ENCODE measurements at places on chromosomes 3 and 15.
A peak's percentile ranks its signal among the peaks of the same experiment; 100 is the strongest.

GRCh38 chr3:137020315-137020714, 62.5 kb downstream of the IL20RB start:
- DNase-seq: no peak

DNA sequence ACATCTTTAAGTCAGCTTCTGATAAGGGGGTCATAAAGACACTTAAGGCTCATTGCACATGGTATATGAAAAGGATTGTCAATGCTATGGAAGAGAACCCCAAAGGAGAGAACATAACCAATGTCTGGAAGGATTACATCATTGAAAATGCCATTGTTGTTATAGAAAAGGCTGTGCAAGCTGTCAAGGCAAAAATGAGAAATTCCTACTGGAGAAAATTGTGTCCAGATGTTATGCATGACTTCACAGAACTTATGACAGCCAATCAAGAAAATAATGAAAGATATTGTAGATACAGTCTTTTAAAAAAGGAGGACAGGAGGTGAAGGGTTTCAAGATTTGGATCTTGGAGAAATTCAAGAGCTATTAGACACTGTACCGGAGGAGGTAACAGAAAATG, 96.3 kb upstream of the MBNL1 start:
- DNase-seq: no peak

DNA sequence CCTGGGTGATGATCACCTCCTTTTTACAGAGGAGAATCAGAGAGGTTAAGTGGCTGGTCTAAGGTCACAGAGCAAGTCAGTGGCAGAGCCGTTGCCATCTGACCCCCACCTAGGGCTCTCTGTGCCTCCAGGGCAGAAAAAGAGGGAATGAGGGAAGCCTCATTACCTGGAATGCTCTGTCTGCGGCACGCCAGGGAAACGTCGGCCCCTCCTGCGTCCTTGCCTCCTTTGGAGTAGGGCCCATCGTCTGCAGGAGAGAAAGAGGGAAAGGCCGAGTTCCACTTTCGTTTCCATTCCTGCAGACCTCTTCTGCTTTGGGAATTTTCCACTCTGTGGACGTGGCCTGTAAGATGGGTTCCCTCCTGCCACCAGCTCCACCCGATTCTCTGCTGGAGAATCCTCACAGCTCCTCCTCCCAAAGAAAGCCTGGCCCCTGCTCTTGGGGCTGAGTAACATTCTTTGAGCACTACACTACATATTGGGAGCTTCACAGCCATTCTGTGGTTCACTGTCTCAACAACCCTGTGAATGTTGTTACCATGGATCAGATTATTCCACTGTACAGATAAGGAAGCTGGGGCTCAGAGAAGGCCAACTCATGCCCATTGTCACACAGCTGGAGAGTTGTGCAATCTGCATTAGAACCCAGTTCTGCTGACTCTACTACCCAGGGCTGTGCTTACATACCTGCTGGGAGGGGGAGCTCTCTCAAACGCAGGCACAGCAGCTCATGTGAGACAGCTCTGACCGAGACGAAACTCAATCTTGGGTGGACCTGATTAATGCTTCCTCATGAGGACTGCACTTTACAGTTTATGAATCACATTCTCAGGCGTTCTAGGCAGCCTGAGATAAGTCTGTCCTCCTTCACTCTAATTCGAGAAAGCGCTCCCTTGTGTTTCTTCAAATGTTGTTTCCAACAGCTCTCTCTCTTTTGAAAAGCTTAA, 14.2 kb downstream of the GRIP2 start:
- DNase-seq: no peak

DNA sequence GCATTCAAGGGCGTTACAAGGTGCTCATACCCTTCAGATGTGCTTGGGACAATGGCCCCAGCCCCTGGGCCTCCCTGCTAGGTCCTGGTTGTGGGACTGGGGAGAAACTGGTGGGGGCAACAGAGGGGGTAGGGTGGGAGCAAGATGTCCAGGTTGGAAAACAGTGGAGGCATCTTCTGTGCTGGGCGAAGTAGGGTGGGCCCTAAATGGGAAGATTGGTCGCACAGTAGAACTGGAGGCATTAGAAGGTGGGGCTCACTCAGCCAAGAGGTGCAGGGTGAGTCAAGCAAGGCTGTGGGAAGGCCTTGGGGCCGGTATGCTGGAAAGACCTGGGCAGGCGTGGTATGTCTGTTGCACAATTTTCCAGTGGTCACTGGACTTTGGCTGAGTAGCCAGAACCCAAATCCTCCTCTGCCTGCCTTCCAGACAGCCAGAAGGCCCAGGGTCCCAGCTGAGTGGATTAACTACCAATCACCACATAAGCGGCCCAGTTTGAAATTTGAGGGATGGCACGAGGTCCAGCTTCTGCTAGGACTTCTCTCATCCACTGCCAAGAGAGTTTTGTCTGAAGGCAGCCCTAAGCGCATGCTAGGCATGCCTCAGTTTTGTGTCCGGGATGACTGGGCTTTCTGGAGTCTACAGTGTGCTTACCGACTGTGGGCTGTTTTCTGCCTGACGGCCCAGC, 74.5 kb downstream of the LSM3 start:
- peak; percentile 4 for DNase-seq

- no peak for DNase-seq
Observed at GRCh38 chr3:195086341-195086740, 184.6 kb downstream of the XXYLT1 start.

- DNase-seq: no peak
Observed at GRCh38 chr3:58566398-58567250, 10.6 kb downstream of the FAM107A start.

DNA sequence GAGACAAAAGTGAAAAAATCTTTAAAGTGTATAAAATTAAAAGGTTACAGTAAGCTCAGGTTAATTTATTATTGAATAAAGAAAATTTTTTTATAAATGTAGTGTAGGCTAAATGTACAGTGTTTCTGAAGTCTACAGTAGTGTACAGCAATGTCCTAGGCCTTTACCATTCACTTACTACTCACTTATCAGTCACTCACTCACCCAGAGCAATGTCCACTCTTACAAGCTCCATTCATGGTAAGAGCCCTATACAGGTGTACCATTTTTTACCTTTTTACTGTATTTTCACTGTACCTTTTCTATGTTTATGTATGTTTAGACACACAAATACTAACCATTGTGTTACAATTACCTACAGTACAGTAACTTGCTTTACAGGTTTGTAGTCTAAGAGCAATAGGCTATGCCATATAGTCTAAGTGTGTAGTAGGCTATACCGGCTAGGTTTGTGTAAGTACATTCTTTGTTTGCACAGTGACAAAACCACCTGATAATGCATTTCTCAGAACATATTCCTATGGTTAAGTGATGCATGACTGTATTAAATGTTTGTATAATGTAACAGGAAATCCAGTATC, 38.1 kb upstream of the NECTIN3 start:
- no peak for DNase-seq

DNA sequence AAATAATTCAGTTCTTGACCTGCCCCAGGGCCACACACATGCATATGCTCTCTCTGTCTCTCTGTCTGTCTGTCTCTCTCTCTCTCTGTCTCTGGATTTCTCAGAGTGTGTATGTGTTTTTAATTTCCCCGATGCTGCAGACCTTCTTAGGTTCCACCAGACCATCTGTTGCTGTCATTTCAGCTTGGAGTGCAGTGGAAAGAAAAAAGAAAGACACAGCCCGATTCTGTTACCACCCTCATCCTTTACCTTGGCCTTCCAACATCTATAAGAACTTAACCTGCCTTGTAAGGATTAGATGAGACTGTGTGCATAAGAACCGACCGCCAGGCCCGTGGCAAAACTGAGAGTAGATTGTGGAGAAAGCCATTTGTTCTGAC, 9.7 kb upstream of the PGPEP1L start:
- peak; percentile 53 for DNase-seq

DNA sequence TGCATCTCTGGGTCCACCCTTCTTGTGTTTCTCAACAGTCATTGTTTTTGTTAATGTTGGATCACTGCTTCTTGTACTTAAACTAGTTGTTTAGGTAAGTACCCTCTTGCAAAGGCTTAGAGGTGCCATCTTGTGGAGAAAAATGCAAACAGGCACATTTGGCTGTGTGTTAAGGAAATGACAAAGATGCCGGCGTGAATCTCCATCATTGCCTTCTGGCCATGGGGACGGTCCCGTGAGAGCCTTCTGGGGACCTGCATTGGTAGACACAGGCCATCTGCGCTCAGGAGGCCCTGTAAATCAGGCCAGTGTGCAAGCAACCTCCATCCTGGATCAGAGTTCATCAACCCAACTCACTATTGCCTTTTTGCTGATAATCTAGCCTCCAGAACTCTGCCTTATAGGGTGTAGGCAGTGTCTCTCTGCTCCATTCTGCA, 158.6 kb upstream of the NR2E3 start:
- DNase-seq: peak; percentile 74

DNA sequence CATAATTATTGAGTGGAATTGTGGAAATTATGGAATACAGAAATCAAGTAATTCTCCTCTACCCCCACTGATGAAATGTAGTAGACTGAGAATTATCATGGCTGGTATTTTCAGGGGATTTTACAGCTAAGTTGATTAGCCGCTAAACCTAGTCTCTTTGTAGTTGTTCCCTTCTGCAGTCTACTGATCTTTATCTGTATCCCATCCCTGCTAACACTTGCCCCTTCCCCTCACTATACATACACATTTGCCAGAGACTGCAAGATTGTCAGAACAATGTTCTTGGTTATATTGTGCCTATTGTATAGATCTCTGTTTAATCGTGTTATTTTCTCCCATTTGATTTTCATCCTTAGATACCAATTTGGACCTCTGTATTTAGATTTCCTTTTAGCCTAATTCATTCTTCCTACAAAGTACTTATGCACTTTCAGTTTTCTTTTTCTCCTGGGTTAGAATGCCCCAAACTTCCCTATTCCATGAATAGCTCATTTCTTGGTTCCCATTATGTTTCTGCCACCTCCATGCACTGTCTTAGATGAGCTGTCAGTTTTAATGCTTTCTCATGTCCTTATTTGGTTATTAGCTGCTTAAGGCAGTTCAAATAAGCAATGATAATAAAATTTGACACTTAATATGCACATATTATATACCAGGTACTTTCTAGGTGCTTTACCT, 86.9 kb downstream of the CDIN1 start:
- DNase-seq: peak; percentile 84

DNA sequence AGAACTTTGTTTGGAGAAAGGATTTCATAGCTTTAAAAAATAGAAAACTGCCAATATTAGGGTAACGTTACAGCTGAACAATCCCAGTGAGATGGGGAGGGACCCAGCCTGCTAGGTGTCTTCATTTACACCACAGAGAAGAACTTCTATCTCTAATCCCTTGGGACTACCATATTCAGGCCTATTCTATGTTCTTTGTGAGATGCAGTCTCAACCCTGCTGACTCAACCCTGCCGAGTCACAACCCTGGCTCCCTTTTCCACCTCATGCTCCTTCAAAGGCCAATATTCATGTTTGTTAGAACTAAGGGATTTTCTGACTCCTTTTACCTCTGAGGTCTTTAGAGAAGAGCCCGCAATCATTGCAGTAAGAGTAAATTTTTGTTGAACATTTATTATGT, 350.5 kb downstream of the EPHB1 start:
- no peak for DNase-seq

DNA sequence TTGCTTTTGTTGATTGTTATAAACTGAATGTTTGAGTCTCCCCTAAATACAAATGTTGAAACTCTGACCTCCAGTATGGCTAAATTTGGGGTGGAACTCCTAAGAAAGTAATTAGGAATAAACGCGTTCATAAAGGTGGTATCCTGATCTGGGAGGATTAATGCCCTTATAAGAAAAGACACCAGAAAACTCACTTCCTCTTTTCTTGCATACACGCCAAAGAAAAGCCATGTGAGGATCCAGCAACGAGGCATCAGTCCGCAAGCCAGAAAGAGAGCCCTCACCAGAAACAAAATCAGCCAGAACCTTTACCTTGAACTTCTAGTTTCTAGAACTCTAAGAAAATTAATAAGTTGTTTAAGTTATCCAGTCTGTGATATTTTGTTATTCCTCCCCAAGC, 37.4 kb upstream of the AZI2 start:
- no peak for DNase-seq

GRCh38 chr15:73287019-73287418, 81.7 kb downstream of the HCN4 start:
- no peak for DNase-seq

- no peak for DNase-seq
Observed at GRCh38 chr3:129259612-129260477, 10.4 kb downstream of the COPG1 start.

DNA sequence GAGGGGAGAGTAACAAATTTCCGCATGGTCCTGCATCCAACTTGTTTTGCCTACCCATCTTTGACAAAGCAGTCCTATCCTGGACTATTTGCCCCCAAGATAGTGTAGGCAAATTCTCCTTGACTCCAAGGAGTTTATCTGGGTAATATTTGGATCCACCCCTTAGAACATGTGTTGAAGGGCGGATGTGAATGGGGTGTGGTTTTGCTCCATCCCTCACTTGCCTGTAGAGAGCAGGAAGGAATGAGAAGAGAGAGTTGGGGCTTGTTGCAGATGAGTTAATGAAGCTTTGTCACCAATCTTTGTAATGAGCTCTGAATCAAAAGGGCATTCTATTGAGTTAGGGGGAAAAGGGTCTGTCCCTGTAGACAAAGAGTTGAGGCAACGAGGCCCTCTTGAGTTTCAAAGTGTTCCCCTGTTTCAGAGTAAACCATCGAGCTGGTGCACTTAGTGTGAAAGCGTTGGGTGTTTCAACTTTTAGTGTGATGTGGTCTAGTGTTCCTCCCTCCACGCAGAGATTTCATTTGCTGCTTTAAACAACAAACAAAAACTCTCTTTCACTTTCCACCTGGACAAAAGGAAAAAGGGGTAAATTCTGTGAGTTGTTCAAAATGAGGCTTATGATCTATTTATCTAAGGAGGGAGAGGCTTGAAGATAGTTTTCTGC, 42.2 kb upstream of the PPARG start:
- DNase-seq: no peak

- DNase-seq: no peak
Observed at GRCh38 chr15:88622605-88622975, 1.4 kb downstream of the AEN start.

DNA sequence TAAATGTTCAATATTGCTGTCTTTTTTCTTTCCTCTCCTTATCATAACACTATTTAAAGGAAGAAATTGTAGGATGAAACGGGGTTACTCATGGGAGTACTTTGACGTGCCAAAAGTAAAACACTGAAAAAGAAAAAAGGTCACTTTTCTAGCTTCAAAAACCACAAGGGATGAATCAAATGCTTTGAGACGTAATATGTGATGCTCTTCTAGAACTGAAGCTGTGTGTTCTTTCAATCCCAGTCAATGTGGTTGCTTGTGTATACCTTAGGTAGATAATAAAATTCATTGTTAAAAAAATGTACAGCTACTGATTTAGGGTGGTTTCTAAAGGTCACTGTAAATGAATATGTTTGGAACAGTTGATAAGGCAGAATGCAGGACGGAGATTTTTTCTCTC, 538.8 kb upstream of the ZNF717 start:
- no peak for DNase-seq

DNA sequence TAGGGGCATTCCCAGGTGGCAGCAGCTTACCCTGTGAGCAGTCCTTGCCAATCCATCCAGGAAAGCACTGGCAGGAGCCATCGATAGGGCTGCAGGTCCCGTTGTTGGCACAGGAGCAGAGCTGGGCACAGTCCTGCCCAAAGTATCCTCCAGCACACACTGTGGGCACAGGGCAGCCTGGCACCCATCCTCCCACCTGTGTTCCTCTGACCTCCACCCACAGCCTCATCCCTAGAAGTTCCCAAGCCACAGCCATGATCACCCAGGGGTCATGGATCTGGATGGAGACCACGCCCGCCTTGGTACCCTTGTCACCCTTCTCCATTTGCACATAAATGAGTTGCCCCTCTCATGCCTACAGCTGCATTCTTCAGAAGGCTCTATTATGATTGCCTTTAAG, 48.6 kb downstream of the RAB11A start:
- no peak for DNase-seq

- no peak for DNase-seq
Observed at GRCh38 chr15:77143616-77144015, 72.7 kb upstream of the TSPAN3 start.

GRCh38 chr3:114079761-114080160, 23.2 kb downstream of the QTRT2 start:
- no peak for DNase-seq

Measured in NCI-H82 (cell line).